ENCODE measurements at places on chromosomes 5 and 9. TPM values are rescaled to one million over a fixed set of nuclear protein-coding genes. Genes with fewer than 3 reads are reported as not detected.
A peak's percentile ranks its signal among the peaks of the same experiment; 100 is the strongest.

- DNase-seq: no peak
These were observed 105.8 kb downstream of the SREK1 start for GRCh38 chr5:66249920-66250319.

GRCh38 chr5:127492854-127493738, 24.3 kb upstream of the PRRC1 start:
- peak; percentile 42 for DNase-seq

- DNase-seq: no peak
These were observed 257.6 kb downstream of the RFX3 start for GRCh38 chr9:3268223-3268622.

GRCh38 chr5:32413466-32414263, 30.9 kb downstream of the ZFR start:
- no peak for DNase-seq

DNA sequence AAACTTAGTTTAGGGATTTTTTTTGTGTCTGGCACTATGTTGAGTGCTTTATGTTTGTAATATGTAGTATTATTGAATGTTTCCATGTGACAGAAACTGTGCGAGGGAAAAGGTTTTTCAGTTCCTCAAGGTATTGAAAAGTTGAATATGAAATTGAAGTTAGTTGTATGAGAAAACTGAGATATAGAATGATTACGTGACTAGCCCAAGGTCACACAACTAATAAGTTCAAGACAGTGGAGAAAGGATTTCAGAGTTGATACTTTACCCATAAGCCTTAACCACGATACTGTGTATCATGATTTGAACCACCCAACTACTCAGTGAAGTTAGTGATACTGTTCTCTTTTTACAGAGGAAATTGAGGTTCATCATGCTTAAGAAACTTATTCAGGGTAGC, 5.7 kb downstream of the NIPBL start:
- no peak for DNase-seq

GRCh38 chr5:171651102-171651501, 134.5 kb upstream of the SMIM23 start:
- DNase-seq: no peak

- no peak for DNase-seq
These were observed 9.2 kb upstream of the TEX53 start for GRCh38 chr9:114666851-114667250.

DNA sequence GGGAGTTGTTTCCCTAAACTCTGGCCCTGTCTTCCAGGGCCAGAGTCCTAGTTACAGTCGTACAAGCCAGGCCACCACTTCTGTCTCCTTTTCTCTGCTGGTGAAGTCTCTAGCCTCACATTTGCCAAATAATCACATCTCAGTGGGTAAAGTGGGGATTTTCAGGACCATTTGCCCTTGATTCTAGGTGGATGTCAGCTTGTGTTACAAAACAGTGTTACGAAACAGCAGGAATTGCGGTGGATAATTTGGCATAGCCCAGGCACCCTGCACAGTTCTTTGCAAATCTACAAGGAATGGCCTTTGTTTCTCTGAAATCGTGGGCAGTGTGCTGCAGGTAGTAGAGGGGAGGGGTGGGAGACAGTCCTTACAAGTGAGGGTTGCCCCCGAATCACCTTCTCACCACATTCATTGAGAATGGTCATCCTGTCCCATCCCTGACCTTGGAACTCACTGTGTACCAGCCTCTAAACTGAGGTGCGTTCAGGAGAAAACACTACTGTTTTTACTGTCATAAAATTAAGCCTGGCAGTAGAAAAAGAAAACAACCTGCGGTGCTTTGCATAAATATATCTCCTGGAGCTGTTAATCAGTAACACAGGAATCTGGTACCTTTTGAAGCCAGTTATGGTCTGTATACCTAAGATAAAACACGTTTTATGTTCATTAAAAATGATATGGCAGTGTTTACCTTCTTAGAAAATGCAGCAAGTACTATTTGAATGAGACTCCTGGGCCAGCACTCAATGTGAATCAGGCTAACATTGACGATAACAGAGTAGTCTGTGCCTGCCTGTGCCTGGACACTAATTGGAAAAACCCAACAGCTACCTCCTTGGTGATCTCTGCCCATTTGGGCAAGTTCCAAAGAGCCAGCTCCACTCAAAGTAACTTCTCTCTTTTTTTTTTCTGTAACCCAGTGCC, 44.3 kb downstream of the CYSTM1 start:
- DNase-seq: no peak

DNA sequence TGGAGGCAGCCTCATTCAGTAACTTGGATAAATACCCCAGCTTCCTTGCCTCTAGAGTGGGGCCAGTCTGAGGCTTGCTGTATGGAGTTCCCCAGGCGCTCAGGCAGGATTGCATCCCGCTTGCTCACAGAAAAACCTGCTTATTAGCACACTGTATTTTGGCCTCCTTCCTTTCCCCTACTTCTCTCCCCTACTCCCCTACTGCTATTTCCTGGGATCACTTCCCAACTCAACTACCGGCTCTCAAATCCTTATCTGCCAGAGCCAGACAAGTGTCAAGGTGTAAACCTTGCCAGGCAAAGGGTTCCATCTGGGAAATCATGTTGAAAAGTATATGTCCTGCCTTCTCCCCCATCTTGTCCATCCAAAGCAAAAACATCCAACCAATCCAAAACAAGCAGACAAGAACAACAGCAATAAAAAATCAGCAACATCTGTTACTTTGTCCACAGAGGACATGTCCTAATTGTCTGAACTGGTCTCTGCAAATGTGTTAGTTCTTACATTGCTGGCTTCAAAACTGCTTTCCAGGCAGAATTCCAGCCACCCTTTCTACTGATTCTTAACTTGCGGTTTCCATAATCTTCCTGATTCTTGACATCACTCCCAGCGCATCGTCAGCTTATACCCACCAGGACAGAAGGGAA, 164.1 kb upstream of the SEMA6A start:
- no peak for DNase-seq

GRCh38 chr9:134595014-134595413, 46.6 kb upstream of the COL5A1 start:
- DNase-seq: no peak

GRCh38 chr5:122559676-122560075, 215.2 kb upstream of the SNX2 start:
- peak; percentile 5 for DNase-seq

GRCh38 chr5:137627706-137628105, 108.2 kb downstream of the KLHL3 start:
- no peak for DNase-seq

DNA sequence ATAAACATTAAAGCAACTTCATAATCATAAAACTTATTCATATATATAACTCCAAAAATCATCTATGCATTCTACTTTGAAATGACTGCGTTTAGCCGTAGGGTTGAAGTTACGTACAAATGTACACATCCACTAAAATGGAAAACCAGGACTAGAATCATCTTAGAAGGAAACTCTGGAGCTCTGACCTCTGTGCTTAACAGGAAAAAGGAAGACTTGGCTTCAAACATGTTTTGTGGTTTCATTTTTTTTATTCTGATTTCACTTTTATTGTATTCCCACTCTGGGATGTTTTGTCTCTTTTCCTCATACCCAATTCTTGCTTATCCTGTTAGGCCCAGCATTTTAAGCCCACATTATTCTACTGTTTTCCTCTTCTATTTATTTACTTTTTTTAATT, 44.9 kb downstream of the GRAMD2B start:
- DNase-seq: no peak

GRCh38 chr5:114018186-114018585, 343.7 kb upstream of the KCNN2 start:
- DNase-seq: no peak

DNA sequence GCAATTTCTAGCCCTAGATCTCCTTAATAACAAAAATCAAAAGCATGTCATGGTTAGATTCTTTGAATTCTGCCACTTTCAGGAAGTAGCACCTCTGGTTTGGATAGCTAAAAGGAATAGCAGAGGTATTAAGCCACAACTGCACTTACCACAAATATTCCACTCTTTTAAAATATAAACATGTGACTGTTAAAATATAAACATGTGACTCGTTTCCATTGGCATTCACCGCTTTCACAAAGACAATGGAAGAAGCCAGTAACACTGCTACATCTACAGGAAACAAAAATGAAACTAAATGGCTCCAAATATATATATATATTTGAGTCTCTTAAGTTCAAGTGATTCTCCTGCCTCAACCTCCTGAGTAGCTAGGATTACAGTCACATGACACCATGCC, 222.9 kb downstream of the ARL15 start:
- no peak for DNase-seq

DNA sequence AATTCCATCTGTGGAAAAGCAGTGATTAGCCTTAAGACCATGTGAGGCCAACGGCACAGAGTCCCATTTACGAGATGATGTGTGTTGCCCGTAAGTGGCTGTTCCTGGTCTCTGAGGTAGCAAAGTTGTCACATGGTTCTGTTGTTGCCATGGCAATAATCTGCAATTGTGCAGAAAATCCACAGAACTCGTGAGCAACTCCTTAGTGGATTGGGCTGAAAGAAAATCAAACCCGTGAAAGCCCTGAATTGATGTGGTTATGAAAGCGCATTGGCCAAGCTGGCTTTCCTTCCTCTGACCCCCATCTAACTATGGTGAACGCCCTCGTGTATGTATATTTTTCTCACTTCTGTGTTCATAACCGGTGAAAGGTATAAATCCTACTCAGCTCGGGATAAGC, 614.7 kb downstream of the EBF1 start:
- no peak for DNase-seq

GRCh38 chr5:44907396-44907795, 98.6 kb downstream of the MRPS30 start:
- no peak for DNase-seq

GRCh38 chr5:87076931-87077330, 190.8 kb upstream of the RASA1 start:
- no peak for DNase-seq

DNA sequence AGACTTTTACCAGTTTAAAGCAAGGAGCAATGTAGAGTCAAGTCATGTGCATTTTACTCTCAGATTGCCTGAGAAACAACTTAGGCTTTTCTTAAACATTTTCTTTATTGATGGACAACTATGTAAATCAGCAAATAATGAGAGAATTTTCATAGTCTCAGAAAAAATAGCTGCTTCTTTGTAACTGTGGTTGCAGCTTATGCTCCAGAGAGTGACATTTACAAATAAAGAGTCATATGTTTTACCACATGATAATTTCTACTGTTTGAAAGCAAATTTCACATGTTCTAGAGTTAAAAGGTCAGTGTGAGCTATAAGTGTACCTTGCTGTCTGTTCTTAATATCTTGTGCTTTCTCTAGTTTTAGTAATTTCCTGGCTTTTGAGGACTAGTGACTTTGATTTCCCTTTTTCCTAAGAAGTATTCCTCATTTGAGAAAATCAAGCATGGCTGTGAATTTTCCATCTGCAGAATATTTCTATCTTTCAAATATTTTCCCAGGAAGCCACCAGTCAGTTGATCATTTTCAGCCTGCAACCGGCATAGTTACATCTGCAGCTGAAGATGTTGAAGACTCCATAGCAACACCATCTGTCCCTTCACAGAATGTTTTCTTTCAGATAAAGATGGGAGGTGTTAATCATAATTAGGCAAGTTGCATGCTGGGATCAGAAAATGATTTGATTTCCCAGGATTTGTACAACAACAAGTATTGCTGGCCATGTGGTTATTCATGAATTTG, 229.9 kb downstream of the SGCD start:
- DNase-seq: no peak

GRCh38 chr5:59104400-59105127, 521.7 kb downstream of the RAB3C start:
- DNase-seq: no peak

- no peak for DNase-seq
These were observed 182.2 kb downstream of the MAPKAP1 start for GRCh38 chr9:125524583-125525355.

GRCh38 chr9:2764353-2764752, 47.0 kb downstream of the KCNV2 start:
- no peak for DNase-seq

GRCh38 chr9:98860871-98861293, 53.4 kb downstream of the GALNT12 start:
- peak; percentile 56 for DNase-seq

GRCh38 chr5:149956685-149957084, 3.9 kb upstream of the SLC26A2 start:
- no peak for DNase-seq

DNA sequence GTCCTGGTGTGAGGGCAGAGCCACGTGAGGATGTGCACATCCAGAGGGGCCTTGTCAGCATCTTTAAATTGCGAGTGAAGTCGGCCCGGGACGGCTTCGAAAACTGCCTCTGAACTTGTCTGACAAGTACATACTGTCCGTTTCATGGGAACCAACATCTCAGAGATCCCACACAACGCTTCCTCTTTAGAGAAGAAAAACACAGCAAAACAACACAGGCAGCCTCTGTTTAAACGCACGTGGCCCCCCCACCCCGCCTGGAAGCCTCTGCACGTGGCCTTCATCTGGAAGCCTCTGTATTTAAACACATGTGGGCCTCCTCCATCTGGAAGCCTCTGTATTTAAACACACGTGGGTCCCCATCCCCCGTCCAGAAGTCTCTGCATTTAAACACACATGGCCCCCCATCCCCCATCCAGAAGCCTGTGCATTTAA, 29.2 kb downstream of the CEP72 start:
- no peak for DNase-seq

GRCh38 chr9:20702570-20702969, 18.5 kb downstream of the FOCAD start:
- no peak for DNase-seq

FAM120A gene
- total RNA-seq: 79.5 TPM

FOXD4L6 gene
- not detected for total RNA-seq

PCDHA5 gene
- 0.18 TPM for total RNA-seq

PALM2AKAP2 gene
- total RNA-seq: 3.9 TPM

TMEM252 gene
- not detected for total RNA-seq

NSA2 gene
- total RNA-seq: 127 TPM

FRMD3 gene
- total RNA-seq: 6.1 TPM

F2RL1 gene
- 81.4 TPM for total RNA-seq

LYSMD3 gene
- total RNA-seq: 19.6 TPM

INIP gene
- 20.0 TPM for total RNA-seq

ORM2 gene
- not detected for total RNA-seq

EFNA5 gene
- 15.6 TPM for total RNA-seq

SOWAHA gene
- not detected for total RNA-seq
